ENCODE measurements at places on chromosomes 2 and 18.

DNA sequence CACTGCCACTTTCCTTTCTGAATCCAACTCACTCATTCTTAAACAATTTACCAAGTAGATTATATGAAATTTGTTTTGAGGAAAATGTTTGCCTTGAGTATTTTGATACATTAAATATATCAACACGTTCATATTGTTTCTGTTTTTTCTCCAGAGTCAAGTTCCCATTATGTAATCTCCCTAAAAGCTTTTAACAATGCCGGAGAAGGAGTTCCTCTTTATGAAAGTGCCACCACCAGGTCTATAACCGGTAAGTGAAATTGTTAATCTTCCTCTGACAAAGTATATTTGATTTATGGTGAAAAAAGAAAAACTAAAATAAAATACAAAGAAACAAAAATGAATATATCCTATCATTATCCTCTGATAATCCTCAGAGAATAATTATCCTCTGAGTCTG is 838.6 kb downstream of the MBD2 start:
- no peak for DNase-seq

GRCh38 chr2:179556425-179556824 is 291.8 kb upstream of the SESTD1 start:
- no peak for DNase-seq

GRCh38 chr2:159712929-159713420 is 669 bp downstream of the MARCHF7 start:
- DNase-seq, result no peak

DNA sequence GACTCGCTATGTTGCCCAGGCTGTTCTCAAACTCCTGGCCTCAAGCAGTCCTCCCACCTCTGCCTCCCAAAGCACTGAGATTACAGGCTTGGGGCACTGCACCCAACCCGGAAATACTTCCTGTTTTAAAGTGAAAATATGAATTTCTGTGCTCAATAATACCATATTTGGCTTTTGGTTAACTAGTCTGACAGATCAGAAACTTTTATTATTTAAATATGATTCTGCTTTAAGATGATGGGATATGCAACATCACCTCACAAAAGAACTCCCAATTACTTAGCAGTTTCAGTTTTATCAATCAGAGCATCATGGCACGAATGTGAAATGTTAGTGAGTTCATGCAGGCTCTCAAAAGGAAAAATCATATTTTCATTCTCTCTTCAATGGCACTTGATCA is 120.6 kb downstream of the PTRHD1 start:
- no peak for DNase-seq

DNA sequence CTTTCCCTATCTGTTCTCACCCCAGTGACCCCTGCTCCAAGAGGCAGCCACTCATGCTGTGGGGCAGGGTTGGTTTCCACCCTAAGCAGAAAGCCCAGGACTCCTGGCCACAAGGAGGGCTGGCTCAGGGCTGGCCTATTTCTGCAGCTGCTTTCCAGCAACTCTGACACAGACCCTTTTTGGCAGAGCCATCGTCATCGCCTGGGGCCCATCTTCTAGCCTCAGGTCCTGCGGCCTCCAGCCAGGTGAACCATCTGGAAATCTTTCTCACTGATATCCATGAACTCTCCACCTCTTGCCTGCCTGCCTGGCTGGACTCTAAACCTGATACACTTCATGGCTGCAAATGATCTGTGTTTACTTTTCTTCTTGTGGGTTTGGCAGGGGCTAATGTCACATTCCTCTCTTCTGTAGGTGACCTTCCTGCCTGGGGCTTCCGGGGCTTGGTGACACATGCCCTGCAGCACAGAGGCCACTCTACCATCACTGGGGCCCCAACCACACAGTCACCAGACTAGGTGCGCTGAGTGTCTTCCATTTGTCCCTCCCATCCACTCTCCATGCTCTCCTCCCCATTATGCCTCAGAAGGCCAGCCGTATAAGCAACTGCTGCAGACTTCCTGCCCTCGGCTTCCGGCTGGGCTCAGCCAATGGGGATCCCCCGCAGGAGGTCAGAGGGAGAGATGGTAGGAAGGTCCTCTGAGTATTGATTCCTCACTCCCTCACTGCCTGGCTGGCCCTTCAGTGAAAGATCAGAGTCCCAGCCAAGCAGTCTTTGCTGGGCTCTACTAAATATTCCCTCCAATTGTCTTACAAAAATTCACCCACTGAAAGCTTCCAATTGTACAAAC is 9.7 kb upstream of the COPS8 start:
- no peak for DNase-seq

GRCh38 chr2:69018678-69019095 is 5.7 kb downstream of the ANTXR1 start:
- DNase-seq, result no peak

- DNase-seq, result no peak
These were observed 107.4 kb downstream of the NCK2 start for GRCh38 chr2:105852066-105852465.

GRCh38 chr2:47023332-47023731 is 107.7 kb upstream of the MCFD2 start:
- no peak for DNase-seq

- no peak for DNase-seq
These were observed 169.8 kb upstream of the ID2 start for GRCh38 chr2:8511868-8512612.

DNA sequence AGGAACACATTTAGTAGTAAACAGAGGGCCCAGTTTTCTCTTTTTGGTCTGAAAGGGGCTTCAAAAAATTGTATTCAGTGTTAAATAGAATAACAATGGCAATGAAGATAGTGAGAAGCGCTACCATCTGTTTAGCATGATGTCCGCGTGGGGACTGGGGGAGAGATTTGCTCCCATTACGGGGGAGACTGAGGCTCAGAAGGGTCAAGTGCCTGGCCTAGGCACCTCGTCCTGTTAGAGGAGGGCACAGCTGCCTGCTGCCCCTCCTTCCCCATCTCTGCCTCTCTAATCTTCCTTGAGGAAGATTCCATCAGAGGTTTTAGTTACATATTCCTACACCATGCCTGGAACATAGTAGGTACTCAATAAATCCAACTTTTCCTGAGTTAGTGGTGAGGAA is 10.1 kb upstream of the TMEM185B start:
- DNase-seq, result no peak

GRCh38 chr18:321865-322467 is 54.1 kb upstream of the THOC1 start:
- no peak for DNase-seq
